Left renal pelvis (tissue), 4 donors: ENCODE measurements at places on chromosomes 7 and 10. TPM values are rescaled to one million over a fixed set of nuclear protein-coding genes. Genes with fewer than 3 reads are reported as not detected.

Gene TAF3
- 12.5 TPM for polyA plus RNA-seq

DNA sequence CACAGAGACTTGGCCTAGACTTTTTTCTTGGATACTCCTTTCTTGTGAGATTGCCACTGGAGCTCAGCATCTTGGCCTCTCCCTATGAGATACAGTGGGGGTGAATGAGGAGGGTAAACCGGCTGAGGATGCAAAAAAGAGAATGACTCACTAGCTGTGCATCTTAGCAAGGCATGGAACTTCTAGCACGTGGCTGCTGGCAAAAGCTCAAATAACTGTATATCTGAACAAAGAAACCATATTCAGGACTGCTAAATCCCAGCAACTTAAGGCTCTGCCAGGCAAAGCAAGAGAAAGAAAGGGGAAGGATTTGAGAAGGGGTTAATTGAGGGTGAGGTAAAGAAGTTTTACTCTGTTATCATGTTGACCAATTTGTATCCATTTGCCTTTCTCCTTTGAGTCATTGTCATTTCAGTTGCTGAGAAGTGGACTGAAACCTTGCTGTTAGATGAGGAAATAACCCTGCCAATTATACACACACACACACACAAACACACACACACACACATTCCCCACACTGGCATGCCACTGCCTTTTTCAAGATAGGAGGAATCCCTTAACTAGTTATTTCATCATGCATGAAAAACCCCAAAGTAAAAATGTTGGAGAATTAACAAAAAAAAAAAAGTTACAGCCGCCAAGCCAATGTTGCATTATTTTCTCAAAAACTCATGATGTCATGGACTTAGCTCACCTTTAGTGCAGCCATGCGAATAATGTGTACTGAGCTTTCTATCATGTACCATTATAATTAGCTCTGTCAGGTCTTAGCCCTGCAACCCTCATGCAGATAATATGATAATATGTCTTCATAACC lies 997.3 kb downstream of the LRMDA start:
- DNase-seq: no peak

Gene CFAP46
- 1.2 TPM for polyA plus RNA-seq

DNA sequence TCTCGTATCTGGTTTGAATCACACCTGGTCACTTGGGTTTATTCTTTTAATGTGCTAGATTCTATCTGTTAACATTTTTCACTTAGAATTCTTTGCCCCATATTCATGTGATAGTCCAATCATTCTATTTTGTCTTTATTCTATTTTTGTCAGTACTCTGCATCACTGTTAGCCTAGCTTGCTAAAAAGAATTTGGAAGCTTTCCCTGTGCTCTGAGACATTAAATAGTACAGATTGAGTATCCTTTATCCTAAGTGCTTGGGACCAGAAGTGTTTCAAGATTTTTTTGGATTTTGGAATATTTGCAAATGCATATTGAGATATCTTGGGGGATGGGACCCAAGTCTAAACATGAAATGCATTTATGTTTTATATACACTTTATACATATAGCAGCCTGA lies 51.0 kb downstream of the RALA start:
- no peak for DNase-seq

GRCh38 chr10:132105302-132105995 lies 39.7 kb downstream of the JAKMIP3 start:
- no peak for DNase-seq

DNA sequence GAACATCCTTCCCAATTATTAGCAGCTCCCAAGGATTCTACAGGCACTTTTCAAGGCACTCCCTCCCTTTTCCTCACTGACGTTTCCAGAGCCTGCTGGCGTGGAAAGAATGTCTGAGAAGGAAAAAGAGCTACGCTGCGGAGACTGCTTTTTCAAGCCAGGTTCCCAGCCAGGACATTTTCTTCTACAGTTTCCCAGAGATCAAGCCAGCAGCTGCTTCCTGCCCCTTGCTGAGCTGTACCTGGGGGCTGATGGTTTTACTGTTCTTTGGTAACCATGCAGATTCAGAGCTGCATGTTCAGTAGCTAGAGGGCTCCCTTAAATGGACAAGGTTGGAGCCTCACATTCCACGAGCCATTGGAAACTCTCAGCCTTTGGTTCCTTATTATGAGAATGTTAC lies 133.4 kb downstream of the EVX1 start:
- no peak for DNase-seq
